Activated CD4-positive, alpha-beta memory T cell treated with anti-CD3 and anti-CD28 coated beads for 36 hours (primary cell): ENCODE measurements at places on chromosomes 3 and 15.
A peak's percentile ranks its signal among the peaks of the same experiment; 100 is the strongest.

DNA sequence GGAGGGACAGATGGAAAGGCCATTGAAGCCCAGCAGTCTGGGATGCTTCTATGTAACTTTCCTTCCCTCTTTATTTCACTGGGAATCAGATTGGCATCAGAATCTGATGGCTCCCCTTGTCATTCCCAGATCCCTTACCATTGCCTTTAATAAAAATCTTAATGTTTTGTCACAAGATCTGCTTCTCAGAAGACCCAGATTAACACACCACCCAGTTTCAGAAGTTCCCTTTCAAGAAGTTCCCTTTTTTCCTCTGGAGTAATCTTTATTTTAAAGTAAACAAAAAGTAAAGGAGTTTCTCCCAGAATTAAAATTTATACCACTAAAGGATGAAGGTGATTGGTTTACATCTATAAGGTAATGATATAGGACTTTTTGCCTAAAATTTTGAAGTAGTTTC lies 76.4 kb downstream of the UBR1 start:
- DNase-seq, result no peak

GRCh38 chr3:184405075-184406030 lies 25.5 kb downstream of the CHRD start:
- no peak for DNase-seq

DNA sequence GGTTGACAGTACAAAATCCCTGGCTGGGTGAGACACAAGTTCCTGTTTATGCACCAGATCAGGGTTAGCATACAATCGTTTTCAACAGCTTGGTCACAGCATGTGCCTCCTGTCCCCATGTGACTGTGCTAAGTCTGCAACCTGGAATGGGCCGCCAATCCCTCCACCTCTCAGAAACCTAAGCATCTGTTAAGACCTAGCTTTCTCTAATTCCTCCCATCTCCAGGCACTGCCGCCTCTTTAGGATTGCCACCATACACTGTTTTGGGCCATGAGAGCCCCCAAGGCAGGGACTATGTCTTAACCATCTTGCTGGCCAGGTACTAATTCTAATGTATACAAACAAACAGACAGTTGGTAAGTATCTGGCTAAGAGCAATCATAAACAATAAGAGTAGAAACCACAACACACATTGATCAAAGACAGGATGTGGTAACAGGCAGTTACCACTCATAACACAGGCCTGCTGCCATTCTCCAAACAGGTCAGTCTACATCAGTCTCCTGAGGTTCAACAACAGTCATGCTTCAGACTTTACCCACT lies 25.6 kb downstream of the SEC22C start:
- peak; percentile 57 for DNase-seq

- peak; percentile 3 for DNase-seq
Observed at GRCh38 chr15:68386587-68387288, 45.2 kb downstream of the ITGA11 start.

- DNase-seq, result no peak
Observed at GRCh38 chr3:23533996-23534395, 271.8 kb upstream of the UBE2E1 start.

DNA sequence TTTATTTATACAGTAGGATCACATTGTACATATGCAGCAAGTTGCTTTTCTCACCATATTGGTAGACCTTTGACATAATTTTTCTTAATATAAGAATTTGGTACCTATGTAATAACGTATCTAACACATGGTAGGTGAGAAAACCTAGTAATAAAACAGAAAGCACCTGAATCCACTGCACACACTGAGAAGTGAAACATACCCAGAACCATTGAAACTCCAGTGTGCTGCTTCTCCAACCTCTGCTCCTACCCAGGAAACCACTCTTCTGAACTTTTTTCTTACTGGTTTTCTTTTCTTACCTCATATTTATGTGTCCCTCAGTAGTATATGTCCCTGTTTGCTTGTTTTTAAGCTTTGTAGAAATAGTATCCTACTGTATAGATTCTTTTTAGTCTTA lies 293.0 kb downstream of the UBE2E2 start:
- no peak for DNase-seq

DNA sequence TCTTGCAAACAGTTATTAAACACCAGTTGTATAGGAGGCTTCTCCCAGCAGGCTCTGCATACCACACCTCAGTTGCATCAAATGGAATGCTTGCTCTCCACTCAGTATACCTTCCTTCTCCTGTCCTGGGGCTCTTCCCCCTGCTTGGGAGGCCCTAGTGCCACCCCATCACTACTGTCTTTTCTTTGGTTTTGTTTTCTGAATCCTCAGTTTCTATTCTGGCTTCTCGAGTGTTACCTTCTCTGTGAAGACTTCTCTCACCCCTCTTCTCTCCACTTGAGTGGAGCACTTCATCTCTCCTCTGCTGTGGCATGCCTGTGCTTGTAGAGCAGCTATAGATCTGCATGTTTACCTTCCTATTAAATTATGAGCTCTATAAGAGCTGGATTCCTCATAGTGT lies 75.7 kb upstream of the TPRG1 start:
- DNase-seq, result no peak

- DNase-seq, result no peak
Observed at GRCh38 chr15:66893294-66893693, 172.1 kb upstream of the SMAD3 start.

DNA sequence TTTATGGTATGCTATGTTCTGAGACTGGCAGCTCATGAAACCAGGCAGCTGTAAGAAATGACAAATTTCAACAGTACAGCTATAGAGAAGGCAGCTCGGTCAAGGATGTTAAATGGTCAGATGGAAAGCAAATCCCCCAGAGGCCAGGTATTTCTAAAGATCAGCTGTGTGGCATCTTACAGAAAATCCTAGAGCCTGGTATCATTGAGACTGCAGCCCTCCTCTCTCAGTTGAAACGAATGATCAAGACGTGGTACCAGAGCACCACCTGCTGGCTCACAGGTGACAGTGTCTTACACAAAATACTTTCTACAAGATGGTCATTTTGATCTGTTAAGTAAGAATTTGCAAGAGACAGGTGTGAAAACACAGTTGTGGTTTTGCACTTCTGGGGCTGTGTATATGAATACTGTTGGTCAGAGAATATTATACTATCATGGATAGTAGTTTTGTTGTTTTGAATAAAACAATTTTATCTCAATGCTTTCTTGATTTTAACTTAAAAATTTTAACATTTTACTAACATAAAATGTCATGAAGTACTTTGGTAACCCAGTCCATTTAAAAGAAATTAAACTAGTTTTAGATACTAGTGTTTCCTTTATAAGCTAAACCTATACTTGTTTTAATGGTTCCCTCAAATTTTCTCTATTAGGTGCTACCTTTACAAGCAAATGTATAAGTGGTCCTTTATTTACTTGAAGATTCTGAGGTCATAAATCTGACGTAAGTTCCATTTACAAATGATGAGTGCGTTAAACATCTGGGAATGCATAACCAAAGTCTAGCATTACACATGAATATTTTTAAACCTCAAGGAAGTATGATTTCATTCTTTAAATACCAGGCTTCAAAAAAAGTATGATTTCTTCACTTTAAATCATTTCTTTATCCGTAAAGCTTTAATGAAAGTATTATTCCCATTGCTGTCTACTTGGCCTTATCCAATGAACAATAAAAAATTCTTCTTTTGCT lies 121.8 kb downstream of the PDZRN3 start:
- DNase-seq, result peak; percentile 66

DNA sequence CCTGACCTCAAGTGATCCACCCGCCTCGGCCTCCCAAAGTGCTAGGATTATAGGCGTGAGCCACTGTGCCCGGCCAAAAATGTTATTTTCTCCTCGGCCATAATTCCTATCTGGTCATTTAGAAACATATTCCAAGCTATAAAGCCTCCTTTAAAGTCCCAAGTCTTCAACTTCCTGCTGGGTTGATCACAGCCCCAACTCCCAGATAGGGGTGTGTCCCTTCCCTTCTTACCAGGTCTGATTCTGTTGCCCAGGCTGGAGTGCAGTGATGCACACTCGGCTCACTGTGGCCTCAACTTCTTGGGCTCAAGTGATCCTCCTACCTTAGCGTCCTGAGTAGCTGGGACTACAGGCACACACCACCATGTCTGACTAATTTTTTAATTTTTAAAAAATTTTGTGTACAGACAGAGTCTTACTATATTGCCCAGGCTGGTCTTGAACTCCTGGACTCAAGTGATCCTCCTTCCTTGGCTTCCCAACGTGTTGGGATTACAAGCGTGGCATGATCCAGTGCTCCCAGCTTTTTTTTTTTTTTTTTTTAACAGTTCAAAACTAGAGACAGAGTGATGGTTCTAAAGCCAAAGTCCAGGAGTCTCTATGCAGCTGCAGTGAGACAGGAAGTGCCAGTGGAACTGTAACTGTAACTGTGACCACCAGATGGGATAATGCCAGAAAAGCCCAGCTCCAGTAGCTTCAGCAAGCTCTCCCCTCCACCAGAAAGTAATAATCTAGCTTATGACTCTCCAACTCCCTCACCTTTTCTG lies 8.2 kb upstream of the PRKAR2A start:
- no peak for DNase-seq

GRCh38 chr3:52281981-52282801 lies 3.7 kb upstream of the WDR82 start:
- DNase-seq, result peak; percentile 65
